ENCODE measurements at places on chromosomes 7 and 10. TPM values are rescaled to one million over a fixed set of nuclear protein-coding genes. Genes with fewer than 3 reads are reported as not detected.
A peak's percentile ranks its signal among the peaks of the same experiment; 100 is the strongest.

CDHR1 gene
- total RNA-seq = 107 TPM

NEUROD6 gene
- total RNA-seq = not detected

PDE1C gene
- 1.5 TPM for total RNA-seq

ITIH5 gene
- 13.2 TPM for total RNA-seq

NPFFR1 gene
- total RNA-seq = not detected

FKBP6 gene
- total RNA-seq = not detected

MYOF gene
- total RNA-seq = 18.9 TPM

LAMB4 gene
- total RNA-seq = not detected

LRRC17 gene
- total RNA-seq = 2.2 TPM

GRCh38 chr10:129404091-129404490 lies 63.0 kb upstream of the MGMT start:
- H3K4me3 ChIP-seq = no peak overlapping the region
- no peaks in the 10 kb centered on the region for H3K27me3 ChIP-seq
- DNase-seq = no peak
- no peaks in the 10 kb centered on the region for H3K36me3 ChIP-seq

DNA sequence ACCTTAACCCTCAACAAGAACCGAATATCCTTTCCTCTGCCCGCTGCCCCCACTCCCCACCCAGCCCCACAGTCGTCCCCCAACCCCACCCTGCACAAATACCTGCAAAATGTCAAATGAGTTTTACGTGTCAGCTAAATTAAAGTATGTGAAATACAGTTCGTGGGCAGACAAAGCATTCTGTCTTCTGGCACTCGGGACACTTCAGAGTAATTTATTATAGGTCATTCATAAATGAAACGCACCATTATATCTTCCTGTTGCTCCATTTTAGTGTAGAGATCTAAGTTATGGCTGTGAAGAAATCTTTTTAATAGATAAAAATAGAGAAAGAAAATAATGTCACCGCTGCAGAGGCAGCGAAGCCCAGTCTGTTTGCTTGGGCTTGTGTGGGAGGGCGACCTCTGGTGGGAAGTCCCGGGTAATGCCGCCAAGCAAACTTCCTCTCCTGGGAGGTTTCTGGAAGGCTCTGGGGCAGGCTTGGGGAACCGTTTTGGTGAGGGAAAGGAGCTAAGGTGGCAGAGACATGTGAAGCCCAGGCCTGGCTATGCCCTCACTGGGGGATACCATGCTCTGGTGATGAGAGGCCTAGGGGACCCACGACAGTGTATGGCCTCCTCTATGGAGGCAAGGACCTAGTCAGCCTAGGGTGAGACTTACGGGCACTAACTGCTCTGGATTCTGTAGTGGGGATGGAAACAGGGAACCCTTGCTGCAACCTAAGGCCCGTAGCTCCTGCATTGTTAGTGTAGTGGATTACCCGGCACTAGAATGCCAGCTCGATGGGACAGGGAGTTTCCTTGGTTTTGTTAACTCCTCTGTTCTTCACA lies 604.9 kb downstream of the LRMDA start:
- H3K27me3 ChIP-seq = no peaks in the 10 kb centered on the region
- peaks cover 7% of the 10 kb centered on the region for H3K4me1 ChIP-seq
- peak; percentile 78 for DNase-seq

- H3K4me3 ChIP-seq = no peak overlapping the region
- no peaks in the 10 kb centered on the region for H3K36me3 ChIP-seq
- no peaks in the 10 kb centered on the region for H3K4me1 ChIP-seq
- no peaks in the 10 kb centered on the region for H3K27me3 ChIP-seq
These were observed 60.5 kb upstream of the C10orf90 start for GRCh38 chr10:126730856-126731609.

- H3K4me3 ChIP-seq = no peak overlapping the region
- peaks cover 38% of the 10 kb centered on the region for H3K36me3 ChIP-seq
- H3K27me3 ChIP-seq = no peaks in the 10 kb centered on the region
- no peak overlapping the region for H3K27ac ChIP-seq
These were observed 12.5 kb downstream of the SFRP5 start for GRCh38 chr10:97759158-97759887.

DNA sequence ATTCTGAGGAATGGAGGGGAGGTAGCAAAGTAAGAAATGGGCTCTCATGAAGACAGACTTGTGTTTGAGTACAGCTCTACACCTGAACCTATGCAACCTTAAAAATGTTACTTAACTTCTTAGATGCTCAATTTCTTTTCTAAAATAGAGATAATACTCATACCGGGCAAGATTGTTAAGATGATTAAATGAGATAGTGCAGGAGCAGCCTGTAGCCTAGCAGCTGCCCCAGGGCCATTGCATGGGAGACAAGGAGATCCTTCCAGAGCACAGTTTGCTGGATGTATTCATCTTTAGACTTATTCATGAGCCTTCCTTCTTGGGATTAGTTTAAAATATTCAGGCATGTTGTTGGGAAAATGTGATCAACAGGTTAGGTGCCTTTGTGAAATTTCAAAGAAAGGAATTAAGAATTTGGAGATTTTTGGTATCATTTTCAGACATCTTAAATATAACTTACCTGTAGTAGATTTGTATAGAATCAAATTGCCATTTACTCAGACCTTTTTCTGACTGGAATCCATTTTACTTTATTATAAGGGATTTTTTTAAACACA lies 130.2 kb downstream of the KAT6B start:
- no peak overlapping the region for H3K4me3 ChIP-seq
- H3K4me1 ChIP-seq = peaks cover 3% of the 10 kb centered on the region
- no peaks in the 10 kb centered on the region for H3K36me3 ChIP-seq
- H3K27ac ChIP-seq = no peak overlapping the region
- H3K27me3 ChIP-seq = no peaks in the 10 kb centered on the region
- no peak for DNase-seq

DNA sequence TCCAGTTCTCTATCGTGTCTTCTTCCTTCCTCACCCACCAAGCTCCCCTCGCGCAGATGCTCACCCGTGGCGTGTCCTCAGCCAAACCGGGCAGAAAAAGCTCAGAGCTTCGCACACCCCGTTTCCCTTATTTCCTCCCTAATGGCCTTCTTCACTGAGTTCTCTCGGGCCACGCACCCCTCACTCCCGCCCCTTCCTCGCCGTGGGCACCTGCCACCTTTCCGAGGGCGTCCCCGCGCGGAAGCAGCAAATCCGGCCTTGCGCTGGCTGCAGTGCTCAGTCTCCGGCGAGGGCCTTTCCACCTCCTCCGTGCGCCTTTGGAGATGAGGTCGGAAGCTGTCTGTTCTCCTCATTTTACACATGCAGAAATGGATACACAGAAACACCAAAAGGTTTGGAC lies 12.4 kb upstream of the CALML3 start:
- H3K36me3 ChIP-seq = no peaks in the 10 kb centered on the region
- DNase-seq = no peak
- no peak overlapping the region for H3K4me3 ChIP-seq
- peaks cover 12% of the 10 kb centered on the region for H3K4me1 ChIP-seq
- H3K27me3 ChIP-seq = no peaks in the 10 kb centered on the region

- no peaks in the 10 kb centered on the region for H3K36me3 ChIP-seq
- H3K4me3 ChIP-seq = no peak overlapping the region
- H3K27ac ChIP-seq = no peak overlapping the region
- no peaks in the 10 kb centered on the region for H3K27me3 ChIP-seq
- no peak for DNase-seq
These were observed 593.8 kb upstream of the ANKRD30A start for GRCh38 chr10:36531621-36532020.

- H3K27ac ChIP-seq = no peak overlapping the region
- no peaks in the 10 kb centered on the region for H3K36me3 ChIP-seq
- no peak overlapping the region for H3K4me3 ChIP-seq
- no peaks in the 10 kb centered on the region for H3K4me1 ChIP-seq
These were observed 19.0 kb downstream of the HKDC1 start for GRCh38 chr10:69239136-69239535.

GRCh38 chr7:74587435-74588126 lies 69.9 kb upstream of the GTF2I start:
- DNase-seq = peak; percentile 81
- no peaks in the 10 kb centered on the region for H3K27me3 ChIP-seq
- no peaks in the 10 kb centered on the region for H3K36me3 ChIP-seq

GRCh38 chr7:23938937-23939552 lies 229.0 kb downstream of the STK31 start:
- peak; percentile 38 for DNase-seq
- no peaks in the 10 kb centered on the region for H3K4me1 ChIP-seq
- no peak overlapping the region for H3K27ac ChIP-seq
- H3K4me3 ChIP-seq = no peak overlapping the region
- no peaks in the 10 kb centered on the region for H3K36me3 ChIP-seq
- H3K27me3 ChIP-seq = no peaks in the 10 kb centered on the region

DNA sequence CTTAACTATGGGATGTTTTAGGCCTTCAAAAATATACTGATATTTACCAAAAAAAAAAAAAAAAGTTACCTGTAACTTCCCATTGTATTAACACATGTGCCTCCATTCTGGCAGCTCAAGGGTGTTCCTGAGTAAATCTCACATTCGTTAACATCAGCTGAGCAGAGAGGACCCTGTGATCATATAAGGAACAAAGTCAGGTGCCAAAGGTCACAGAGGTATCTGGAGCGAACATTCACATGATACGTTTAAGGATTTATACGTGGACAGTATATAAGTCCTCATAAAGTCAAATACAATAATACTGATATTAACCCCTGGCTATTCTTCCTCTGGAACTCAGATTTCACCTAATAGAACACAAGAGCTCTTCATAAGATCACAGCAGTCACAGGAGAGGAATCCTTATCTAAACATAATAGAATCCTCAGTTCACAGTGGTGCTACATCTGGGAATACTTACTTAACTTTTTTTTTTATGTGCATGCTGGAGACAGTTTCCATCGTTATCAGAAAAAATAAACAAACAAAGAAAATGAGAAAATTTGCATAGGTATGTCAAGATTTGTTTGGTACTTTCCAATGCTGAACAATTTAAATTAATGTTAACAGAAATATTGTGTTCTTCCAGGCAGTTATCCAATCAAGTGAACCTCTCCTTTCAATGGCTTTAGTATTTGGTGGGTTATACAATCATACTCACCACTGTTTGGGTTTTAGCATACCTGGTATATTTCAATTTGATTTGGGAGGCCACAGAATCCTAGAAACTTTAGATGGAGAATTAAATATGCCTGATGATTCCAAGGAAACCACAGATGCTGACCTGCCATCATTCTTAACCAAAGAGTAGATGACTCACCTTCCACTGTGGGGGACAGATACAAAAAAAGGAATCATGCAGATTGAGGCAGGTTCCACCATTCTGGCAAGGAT lies 6.6 kb downstream of the CUBN start:
- no peaks in the 10 kb centered on the region for H3K27me3 ChIP-seq
- H3K27ac ChIP-seq = no peak overlapping the region
- H3K36me3 ChIP-seq = no peaks in the 10 kb centered on the region

GRCh38 chr7:2037808-2038522 lies 194.8 kb downstream of the MAD1L1 start:
- DNase-seq = no peak
- H3K4me3 ChIP-seq = no peak overlapping the region
- H3K27ac ChIP-seq = peak overlapping the region; percentile 8
- H3K4me1 ChIP-seq = no peaks in the 10 kb centered on the region

DNA sequence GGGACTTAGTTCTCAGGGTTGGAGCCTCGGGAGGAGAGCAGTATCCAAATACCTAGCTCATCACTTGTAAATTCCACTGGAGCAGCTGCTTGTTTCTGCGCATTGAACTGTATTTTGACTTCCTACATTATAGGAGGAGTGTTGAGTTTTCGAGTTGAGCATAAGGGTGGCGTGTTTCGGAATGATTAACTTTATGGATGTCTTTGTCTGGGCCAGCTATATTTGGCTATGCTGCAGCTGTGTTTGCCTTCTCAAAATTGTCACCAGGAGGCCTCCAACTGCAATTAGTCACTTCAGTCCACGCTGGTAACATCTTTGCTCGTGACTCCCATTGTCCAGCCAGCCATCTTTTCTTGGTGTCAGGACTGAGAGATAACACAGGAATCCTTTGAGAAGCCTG lies 9.1 kb downstream of the CELF2 start:
- no peaks in the 10 kb centered on the region for H3K27me3 ChIP-seq
- H3K4me3 ChIP-seq = no peak overlapping the region
- no peaks in the 10 kb centered on the region for H3K36me3 ChIP-seq
- peak overlapping the region; percentile 5 for H3K27ac ChIP-seq

- peaks cover 7% of the 10 kb centered on the region for H3K27me3 ChIP-seq
- no peaks in the 10 kb centered on the region for H3K4me1 ChIP-seq
- H3K36me3 ChIP-seq = no peaks in the 10 kb centered on the region
- no peak overlapping the region for H3K4me3 ChIP-seq
These were observed 66.9 kb downstream of the GLRX3 start for GRCh38 chr10:130202984-130203621.

DNA sequence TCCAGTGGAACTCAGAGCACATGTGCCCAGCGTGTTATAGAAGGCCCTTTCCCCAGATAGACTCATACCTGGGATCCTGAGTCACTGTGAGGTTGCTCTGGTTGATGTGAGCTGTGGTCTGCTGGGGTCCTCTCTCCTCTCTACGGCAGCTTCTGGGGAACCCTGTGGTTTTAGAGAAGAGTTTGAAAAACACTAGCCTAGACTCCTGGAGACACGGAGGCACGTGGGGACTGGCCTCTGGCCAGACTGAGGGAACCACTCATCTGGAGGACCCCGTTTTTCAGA lies 10.3 kb downstream of the ZNF775 start:
- H3K4me3 ChIP-seq = no peak overlapping the region
- H3K36me3 ChIP-seq = no peaks in the 10 kb centered on the region
- no peaks in the 10 kb centered on the region for H3K27me3 ChIP-seq

DNA sequence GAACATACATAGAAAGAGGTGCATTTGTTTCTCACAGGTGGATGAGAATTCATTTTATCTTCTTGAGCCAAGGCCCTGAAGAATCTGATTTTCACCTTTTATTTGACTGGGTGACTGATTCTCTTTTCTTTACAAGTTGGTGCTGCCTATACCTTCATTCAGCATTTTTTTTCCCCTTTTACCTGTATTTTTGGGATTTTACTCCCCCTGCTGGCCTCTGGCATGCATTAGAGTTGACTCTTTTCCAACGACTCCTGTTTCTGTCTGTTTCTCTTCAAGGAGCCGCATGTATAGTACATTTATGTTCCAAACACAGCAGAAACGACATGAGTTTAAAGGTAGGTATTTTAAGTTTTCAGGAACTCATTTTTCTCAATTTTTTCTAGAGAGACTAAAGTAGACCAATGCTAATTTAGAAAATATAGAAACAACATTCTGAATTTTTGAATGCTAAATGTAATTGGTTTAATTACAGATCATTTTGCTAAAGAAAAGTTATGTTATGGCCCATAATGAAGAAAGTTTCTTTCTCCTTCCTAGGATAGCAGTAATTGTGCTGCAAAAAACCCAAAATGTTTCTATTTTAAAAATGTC lies 149.8 kb upstream of the HDAC9 start:
- no peak overlapping the region for H3K27ac ChIP-seq
- H3K4me1 ChIP-seq = no peaks in the 10 kb centered on the region
- DNase-seq = peak; percentile 33
- H3K27me3 ChIP-seq = no peaks in the 10 kb centered on the region
- no peak overlapping the region for H3K4me3 ChIP-seq

DNA sequence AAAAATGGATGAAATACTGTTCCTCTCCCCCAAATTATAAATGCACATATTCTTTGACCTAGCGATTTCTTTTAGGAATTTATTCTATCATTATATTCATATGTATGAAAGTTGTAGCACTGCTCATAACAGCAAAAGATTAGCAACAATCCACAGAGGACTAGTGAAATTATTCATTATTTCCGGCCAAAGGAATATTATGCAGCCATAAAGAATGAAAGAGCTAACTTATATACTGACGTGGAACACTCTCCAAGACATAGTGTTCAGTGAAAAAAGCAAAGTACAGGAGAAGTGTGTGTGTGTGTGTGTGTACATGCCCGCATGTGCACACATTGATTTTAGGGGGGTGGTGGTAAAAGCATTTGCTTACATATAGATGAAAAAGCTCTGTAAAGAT lies 23.3 kb downstream of the MMS19 start:
- H3K4me1 ChIP-seq = no peaks in the 10 kb centered on the region
- DNase-seq = no peak
- no peaks in the 10 kb centered on the region for H3K27me3 ChIP-seq
- H3K36me3 ChIP-seq = no peaks in the 10 kb centered on the region
- no peak overlapping the region for H3K4me3 ChIP-seq
- no peak overlapping the region for H3K27ac ChIP-seq
